Muscle of arm (tissue), 14 donors: ENCODE measurements at places on chromosomes 6 and 20.

DNA sequence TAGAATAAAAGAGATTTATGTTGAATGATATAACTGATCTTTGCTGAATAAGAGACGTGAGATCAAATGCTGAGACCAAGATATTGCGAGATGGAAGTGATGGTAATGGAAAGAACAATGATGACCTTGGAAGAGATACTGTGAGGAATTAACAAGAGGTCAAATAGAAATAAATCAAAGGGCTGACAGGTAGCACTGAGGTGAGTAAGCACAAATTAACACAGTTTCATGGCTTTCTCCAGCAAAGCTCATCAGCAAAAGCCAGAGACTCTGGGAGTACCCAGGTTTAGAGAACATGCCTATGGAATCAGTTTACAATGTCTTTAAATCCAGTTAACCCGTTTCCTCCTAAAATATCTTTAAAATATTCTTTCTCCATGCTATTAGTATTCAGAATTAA is 53.3 kb downstream of the POU3F2 start:
- no peak for DNase-seq

DNA sequence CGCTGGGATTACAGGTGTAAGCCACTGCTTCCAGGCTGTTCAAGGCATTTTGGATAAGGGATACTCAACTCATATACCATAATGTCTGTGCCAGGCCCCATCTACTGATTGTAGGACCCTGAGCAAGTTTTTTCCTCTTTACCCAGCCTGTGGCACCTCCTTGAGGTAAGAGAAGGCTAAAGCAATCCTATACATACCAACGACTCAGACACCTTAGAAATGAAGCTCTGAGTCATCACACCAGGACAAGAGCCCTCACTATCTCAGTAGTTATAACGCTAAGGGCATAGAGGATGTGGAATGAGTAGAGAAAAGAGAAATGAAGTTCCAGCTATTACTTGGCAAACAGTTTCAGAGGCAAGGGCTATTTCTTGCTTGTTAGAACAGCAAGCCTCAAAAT is 16.9 kb downstream of the NDRG3 start:
- DNase-seq, result no peak

- no peak for DNase-seq
Measured at GRCh38 chr6:161630674-161631073, 356.8 kb upstream of the AGPAT4 start.

GRCh38 chr20:23381876-23382275 is 19.9 kb downstream of the GZF1 start:
- DNase-seq, result no peak

DNA sequence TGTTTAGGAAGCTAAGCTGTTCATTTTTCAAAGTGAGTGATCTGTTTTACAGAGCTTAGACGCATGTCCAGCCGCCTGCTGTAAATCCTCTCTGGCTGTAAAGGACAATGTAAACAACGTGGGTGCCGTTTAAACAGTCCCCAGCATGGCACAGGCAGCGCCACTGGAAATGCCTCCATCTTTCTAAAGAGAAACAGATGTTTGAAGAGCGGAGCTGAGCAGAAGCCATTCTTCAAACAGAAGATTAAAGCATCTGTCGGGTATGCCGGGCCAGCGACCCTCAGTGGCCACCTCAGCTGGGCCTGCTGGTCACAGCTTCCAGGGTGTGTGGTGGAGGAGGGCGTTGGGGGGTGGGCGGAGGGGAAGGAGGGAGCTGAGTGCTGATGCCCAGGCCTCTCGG is 138.6 kb downstream of the ERMARD start:
- no peak for DNase-seq

DNA sequence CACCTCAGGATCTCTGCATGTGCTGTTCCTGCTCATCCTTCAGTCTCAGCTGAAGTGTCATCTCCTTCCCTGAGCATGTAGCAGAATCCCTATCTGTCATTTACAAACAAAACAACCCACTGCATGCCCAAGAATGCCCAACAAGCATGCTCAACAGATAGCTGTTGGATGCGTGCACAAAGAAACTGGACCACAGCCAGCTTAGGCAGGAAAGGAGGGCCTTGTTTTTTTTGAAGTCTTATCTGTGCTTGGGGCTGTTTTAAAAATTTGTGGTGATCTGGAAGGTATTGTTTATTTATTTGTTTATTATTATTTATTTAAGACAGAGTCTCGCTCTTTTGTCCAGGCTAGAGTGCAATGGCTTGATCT is 18.5 kb upstream of the SLC16A10 start:
- DNase-seq, result no peak

DNA sequence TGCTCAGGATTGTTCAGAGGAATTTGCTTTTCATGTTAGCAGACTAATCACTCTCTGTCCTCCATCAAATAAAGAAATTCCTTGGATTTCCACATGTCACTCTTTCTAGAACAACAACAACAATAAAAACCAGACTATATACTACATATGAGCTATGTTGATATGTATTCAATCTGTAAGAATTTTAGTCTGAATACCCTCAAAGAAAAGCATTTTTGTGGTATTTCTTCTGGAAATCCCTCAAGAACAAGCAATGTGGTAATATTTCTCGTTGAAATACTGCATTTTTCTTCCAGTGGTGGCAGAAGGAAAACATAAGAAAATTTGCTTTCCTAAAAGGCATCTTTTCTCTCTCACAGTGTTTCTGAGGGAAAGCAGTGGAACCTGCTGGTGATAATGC is 312.6 kb upstream of the RSPO3 start:
- no peak for DNase-seq

- no peak for DNase-seq
Measured at GRCh38 chr6:25489399-25489798, 162.6 kb upstream of the SCGN start.

- DNase-seq, result peak; percentile 35
Measured at GRCh38 chr6:14638906-14639761, 521.6 kb downstream of the CD83 start.

- peak; percentile 63 for DNase-seq
Measured at GRCh38 chr6:73610444-73611275, 43.1 kb downstream of the SLC17A5 start.

DNA sequence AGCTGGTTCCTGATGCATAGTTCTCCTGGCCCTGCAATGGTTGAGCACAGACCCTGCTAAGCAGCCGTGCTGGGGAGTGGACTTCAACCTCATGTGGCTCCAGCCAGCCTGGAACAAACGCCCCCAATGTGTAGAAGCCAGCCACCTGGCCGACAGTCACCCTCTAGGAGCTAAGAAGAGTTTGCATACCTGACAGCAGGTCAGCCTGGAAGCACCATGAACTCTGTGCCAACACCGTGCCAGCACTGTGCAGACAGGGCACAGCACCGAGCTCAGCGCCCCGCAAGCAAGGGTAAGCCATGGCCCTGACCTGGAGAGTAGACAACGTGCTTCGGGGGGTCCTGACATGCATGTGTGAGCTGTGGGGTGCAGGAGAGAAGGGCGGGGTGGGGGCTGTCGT is 356.3 kb downstream of the ZFAND3 start:
- DNase-seq, result no peak

DNA sequence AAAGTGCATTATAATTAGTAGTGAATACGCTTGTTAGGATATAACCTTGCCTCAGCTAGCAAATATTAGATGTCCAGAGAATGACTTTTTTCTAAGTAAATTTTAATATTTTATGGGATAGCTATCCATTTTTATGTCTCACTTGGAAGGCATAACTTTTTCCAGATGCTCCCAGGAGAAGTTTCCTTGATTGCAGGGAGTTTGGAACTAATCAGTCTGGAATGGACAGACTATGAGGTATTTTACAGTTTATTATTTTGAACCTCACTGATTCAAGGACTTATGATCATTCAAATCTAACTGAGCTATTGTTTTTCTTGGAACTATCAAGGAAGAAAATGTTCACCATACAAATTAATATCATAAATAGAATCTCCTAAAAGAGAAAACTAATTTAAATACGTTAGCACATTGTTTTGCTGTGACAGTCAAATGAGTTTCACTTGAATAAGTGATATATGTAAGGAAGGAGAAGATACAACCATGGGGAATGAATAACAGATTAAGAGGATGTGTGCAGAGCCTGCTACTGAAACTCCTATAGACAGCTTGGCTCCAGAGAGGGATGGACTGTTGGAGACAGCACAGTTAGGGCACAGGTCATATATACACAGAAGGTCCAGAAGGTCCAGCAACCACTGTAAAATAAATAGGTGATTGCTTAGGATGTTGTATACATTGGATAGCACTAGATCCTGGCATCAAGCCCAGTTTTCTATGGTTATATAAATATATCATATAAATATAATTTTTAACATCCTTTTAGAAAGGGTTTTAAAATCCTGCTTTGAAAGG is 20.6 kb upstream of the LCA5 start:
- DNase-seq, result peak; percentile 39

DNA sequence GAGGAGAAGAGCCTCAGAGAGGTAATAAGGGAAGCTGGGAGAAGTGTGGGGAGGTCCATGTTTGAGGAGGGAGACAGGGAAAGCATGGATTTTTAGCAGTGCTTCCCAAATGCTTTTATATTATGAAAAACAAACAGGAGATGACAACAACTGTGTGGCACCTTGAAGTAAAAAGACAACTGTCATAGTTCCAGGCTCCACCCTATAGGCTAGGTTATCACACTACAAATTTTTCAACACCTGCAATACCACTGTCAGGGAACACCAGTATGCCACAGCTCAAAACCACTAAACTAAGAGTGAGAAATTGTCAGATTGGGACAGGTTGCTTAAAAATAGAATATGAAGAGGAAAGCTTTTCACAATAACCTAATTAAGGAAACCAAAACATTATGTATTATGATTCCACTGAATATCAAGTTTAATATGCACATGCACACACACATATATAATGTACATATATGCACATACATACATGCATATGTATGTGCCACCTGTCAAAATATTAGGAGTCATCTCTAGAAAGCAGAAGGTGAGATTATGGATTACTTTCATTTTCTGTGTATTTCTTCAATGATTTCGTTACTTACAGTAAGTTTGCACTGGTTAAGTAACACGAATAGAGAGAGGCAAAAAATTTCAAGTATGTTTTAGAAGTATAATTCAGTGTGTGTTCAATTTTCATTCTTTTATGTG is 261.2 kb downstream of the PTPRK start:
- no peak for DNase-seq

- no peak for DNase-seq
Measured at GRCh38 chr6:119978274-119978889, 628.8 kb upstream of the MAN1A1 start.

- no peak for DNase-seq
Measured at GRCh38 chr6:4979426-4979825, 24.4 kb downstream of the RPP40 start.

GRCh38 chr6:7672066-7673062 is 53.5 kb upstream of the BMP6 start:
- no peak for DNase-seq

DNA sequence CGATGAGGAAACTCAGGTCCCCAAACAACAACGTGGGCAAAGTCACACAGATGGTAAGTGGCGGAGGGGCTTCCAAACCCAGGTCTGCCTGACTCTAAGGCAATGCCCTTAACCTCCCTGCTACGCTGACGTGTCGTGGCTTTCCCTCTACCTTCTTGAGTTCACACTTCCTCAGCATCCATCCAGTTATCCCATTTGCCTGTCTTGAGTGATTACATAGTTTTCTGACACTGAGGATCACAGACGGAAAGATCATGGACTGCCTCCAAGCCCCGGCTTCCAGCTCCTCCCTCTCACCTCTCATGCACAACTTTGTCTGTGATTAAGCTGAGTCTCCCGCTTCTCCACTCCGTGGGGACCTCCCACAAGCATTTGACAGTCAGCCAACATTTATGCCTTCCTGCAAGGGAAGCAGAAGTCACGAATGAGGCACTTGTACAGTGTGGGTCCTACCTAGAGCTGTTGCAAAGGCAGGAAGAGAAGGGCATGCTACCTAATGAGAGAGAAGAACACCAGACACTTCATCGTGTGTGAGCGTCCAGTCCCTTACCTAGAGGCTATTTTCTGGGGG is 33.8 kb downstream of the TBC1D7 start:
- DNase-seq, result no peak

- no peak for DNase-seq
Measured at GRCh38 chr6:14130435-14131075, 13.0 kb downstream of the CD83 start.

- DNase-seq, result no peak
Measured at GRCh38 chr6:167127785-167128531, 5.1 kb downstream of the CCR6 start.

DNA sequence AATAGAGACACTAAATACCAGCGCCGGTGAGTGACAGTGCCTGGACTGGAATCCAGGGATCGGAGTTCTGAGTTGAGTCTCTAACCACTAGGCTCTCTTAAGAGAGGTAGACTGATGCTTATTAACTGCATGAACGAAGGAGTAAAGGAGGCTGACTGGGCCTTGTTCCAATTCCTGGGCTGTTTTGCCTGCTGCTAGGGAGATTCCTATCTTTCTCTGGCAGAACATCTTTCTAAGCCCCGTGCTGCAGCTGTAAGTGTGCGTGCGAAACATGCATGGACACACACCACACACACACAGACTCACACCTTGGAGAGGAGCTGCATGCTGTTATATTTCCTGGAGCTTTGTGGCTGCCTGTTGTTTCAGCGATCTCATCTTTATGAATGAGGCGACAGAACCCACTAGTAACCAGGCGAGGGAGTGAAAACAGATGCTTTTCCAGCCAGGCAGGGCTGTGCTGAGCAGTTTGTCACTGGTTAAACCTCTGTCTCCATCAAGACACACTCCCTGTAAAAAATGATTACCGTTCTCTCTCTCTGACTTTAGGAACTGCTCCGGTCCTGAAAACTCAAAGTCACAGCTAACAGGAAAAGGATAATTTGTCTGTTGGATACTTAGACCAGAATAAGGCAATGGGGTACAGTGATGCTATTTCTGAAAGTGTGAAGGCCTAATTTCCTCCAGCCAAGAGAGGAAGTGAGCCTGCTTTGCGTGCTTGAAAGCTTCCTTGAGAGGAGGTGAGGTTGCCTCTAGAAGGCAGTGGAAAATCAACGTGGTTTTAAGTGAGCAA is 157.4 kb upstream of the ZNF217 start:
- no peak for DNase-seq

GRCh38 chr6:89048985-89049384 is 31.6 kb upstream of the PNRC1 start:
- peak; percentile 52 for DNase-seq

GRCh38 chr6:163180874-163181541 is 233.5 kb upstream of the QKI start:
- peak; percentile 46 for DNase-seq

DNA sequence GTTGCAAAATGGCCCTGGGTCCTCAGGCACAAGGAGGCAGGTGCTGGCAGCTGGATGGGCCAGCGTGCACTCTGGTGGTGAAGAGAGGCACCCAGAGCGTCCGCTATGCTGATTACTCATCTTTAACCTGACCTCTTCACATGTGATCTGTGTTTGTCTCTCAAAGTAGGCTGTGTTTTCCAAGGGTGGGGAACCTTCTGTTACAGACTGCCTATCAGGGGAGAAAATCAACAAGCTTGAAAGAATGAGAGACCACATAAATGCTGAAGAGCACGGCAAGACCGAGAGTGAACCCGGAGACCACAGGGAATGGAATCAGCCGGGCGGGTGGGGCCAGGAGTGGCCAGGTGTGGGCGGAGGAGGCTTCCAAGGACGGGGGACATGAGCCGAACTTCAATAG is 16.2 kb downstream of the BNIP5 start:
- DNase-seq, result no peak

DNA sequence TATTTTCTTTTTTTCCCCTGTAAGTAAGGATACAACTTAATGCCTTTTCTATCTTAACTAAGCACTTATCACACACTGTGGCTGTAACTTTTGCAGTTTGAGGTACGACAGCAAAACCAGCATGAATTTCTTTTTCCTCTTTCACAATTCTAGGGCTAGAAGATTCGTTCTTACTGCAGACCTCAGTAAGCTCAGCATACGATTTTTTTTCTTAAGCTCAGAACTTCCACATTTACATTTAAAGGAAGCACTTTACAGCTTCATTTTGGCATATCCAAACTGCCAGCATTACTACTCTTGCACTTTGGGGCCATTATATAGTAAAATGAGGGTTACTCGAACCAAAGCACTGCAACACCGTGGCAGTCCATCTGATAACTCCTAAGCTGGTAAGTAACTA is 889 bp upstream of the CHMP4B start:
- DNase-seq, result no peak
